ENCODE measurements at places on chromosomes 1 and 21.

DNA sequence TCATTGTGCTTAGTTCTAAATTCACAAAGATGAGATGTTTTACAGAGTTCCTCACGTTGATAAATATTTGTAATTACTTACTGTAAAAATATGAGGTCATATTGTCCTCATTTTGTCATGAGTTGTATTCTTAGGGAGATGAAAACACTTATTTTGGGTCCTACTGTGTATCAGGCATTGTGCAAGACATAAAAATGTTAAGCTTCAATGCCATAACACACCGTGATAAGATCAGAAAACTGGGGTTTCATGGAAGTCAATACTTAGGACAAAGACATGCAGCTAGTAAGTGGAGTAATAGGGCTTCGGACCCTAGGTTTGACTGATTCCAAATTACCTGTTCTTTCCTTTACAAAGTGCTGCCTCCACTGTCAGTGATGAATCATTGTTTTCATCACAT lies 720.7 kb upstream of the ZP4 start:
- DNase-seq: no peak

DNA sequence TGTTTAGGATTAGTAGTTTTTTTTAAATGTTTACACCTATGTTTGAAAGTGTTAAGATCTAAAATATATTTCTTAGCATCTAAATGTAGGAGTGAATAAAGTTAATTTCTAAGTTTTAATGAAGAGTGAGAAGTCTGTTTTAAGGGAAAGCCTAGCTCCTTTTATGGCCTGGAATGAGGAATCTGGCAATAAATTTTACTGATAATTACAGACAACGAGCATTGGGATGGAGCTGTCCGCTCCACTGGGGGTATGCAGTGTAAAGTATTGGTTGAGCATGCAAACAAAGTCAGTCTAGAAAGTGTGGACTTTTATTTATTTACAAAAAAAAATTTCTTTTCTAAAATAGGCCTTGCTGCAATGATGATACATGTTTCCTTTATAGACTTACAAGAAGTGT lies 19.0 kb downstream of the CLIC6 start:
- no peak for DNase-seq

- DNase-seq: no peak
These were observed 45.5 kb upstream of the MRPS6 start for GRCh38 chr21:34027721-34028461.

GRCh38 chr1:227961651-227962466 lies 14.1 kb upstream of the WNT9A start:
- DNase-seq: no peak

- DNase-seq: no peak
These were observed 1.8 kb downstream of the SHC1 start for GRCh38 chr1:154968731-154969130.

DNA sequence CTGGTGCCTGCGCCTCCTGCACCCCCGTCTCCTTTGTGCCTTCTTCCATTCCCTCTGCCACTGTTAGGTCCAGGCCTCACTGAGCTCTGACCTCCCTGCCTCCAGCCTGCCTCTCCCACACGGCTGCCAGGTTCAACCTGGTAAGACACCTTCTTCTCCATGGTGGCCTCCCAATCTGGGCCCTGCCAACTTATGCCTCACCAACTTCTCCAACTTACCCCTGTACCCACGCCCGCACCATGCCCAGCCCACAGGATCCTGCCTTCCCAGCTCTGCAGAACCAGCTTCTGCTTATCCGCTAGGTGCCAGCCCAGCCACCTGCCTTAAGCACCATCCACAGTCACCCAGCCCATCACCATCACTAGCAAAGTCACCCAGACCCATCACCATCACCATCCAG lies 37.2 kb downstream of the PDE9A start:
- DNase-seq: no peak

DNA sequence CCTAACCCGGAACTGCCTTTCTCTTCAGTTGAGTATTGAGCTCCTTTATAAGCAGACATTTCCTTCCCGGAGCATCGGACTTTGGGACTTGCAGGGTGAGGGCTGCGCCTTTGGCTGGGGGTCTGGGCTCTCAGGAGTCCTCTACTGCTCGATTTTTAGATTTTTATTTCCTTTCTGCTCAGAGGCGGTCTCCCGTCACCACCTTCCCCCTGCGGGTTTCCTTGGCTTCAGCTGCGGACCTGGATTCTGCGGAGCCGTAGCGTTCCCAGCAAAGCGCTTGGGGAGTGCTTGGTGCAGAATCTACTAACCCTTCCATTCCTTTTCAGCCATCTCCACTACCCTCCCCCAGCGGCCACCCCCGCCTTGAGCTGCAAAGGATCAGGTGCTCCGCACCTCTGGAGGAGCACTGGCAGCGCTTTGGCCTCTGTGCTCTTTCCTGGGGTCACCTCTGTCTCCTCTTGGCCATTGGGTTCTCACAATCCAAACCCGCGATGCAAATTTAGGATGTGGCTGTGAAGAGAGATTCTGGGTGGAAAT lies 3.7 kb downstream of the OLIG2 start:
- no peak for DNase-seq

GRCh38 chr21:41970106-41970391 lies 16.2 kb upstream of the C2CD2 start:
- DNase-seq: no peak

DNA sequence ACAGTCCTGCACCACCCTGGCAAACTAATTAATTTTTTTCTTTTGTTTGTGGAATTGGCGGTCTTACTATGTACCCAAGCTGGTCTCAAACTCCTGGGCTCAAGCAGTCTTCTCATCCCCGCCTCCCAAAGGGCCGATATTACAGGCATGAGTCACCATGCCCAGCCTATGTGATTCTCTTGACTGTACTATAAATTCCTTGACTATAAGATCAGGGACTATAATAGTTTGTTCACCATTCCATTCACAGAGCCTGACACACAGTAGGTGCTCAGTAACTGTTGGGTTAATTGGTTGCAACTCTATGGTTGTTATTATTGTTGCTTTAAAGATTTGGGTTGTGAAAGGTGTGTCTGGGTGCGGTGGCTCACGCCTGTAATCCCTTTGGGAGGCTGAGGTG lies 17.2 kb downstream of the DAP3 start:
- peak; percentile 22 for DNase-seq

DNA sequence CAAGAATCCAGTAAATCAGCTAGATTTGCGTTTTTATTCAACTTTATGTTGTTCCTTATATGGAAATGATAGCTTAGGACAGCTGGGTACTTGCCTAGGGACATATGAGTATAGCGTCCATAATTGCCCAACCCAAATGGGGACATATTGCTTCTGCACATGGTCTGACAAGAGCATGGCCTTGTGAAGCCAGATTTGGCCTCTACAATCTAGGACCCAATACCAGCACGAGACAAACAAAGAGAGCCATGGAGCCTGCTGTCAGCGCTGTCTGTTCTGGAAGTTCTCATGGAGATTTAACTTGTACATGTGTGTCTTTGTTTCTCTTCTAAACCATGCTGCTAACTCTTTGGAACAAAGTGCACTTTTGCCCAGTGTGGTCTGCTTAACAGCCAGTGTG lies 240.0 kb upstream of the CAMK1G start:
- no peak for DNase-seq

DNA sequence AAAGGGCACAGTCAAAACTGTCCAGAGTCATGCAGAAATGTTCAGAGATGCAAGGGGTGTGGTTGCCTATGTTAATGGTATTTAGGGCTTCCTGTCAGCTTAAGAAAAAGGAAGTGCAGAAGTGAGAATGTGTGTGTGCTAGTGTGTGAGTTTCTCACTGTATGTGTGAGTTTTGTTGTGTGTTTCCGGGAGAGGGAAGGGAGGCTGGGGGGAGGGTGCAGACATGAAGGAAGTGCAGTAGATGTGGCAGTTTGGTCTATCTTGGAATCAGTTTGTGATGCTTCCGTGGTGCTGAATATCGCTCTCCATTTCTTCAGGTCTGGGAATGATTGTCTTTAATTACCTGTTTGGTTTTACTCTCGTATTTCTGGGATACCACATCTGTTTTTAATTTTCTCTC lies 16.5 kb upstream of the ATP6V1G3 start:
- DNase-seq: no peak

- DNase-seq: peak; percentile 74
These were observed 10.6 kb downstream of the ACTL8 start for GRCh38 chr1:17765444-17766411.

GRCh38 chr1:211938561-211938997 lies 96.8 kb downstream of the INTS7 start:
- DNase-seq: no peak

GRCh38 chr1:207794861-207795260 lies 43.0 kb downstream of the CD46 start:
- no peak for DNase-seq

- peak; percentile 10 for DNase-seq
These were observed 19.6 kb upstream of the DHCR24 start for GRCh38 chr1:54906586-54906985.

- DNase-seq: no peak
These were observed 484.7 kb upstream of the C1orf87 start for GRCh38 chr1:60558236-60558635.

DNA sequence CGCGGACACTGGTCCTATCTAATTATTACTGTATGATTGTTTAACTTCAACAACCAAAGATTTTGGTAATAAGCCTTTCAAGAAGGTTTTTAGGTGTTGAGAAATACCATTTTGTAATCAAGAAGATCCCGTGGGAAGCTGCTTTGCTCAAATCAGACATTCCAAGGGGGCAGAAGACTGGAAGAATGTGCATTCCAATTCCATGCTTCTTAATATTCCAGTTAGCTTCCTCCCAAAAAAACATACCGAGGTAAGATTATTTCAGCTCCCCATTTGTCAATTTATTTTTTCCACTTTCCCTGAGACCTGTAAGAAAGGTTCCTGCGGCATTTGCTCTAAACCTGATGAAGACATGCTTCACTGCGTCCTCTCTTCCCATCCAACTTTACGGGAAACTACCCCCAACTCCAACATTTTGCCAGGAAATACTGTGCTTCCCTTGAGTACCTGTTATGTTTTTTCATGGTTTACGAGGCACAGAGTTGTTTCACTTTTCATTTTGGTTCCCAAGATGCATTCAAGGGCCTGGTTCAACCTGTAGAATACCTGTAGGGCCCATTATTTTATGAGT lies 4.1 kb downstream of the CNN3 start:
- peak; percentile 88 for DNase-seq

DNA sequence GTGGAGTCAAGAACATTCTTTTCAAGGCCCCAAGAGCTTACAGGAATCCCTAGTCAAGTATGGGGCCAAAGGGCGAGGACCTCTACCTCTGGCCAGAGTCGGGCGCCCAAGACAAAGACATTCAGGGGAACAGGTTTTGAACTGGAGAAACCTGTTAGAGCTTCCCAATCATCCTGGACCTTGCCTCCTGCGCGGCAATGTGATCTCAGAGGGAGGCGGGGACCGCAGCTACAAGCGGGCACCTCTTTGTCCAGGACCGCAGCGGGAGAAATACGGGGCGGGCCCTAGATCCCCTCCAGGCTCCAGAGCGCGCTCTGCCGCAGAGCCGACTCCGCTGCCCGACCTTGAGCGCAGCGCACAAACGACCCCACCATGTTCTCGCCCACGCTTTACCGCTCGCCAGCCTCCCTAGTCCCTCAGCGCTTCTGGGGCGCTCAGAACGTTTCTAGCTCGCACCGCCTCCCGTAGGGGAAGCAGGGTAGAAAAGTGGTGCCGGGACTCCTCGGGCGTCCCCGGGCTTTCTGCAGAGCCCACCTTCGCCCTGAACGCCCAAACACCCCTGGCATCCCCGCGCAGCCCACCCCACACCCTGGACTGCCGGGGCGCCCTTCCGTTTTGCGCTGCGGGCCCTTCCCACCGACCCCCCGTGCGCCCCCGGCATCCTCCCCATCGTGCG lies 28.1 kb downstream of the RABIF start:
- peak; percentile 29 for DNase-seq

- no peak for DNase-seq
These were observed 165.4 kb downstream of the PLXNA2 start for GRCh38 chr1:208078752-208079151.

DNA sequence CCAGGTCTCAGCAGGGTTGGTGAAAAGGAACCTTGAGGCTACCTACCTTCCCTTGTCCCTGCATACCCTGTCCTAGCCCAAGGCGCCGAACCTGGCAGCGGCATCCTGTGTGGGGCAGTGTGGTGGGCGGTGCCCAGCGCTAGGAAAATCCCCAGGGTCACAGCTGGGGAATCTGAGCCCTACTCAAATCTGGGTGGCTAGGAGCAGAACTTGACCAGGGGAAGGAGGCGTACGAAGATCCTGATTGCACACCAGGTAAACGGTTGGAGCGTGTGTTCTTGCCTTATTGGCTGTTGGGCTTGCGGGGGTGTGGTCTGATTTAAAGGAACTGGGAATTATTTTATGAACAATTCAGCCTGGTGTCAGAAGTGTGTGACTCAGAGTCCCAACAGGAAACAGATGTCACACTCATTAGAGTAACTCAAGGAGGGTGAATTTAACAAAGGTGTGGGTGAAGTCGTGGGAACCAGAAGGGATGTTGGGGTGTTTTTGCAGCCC lies 118.6 kb downstream of the LRIG2 start:
- DNase-seq: peak; percentile 55

DNA sequence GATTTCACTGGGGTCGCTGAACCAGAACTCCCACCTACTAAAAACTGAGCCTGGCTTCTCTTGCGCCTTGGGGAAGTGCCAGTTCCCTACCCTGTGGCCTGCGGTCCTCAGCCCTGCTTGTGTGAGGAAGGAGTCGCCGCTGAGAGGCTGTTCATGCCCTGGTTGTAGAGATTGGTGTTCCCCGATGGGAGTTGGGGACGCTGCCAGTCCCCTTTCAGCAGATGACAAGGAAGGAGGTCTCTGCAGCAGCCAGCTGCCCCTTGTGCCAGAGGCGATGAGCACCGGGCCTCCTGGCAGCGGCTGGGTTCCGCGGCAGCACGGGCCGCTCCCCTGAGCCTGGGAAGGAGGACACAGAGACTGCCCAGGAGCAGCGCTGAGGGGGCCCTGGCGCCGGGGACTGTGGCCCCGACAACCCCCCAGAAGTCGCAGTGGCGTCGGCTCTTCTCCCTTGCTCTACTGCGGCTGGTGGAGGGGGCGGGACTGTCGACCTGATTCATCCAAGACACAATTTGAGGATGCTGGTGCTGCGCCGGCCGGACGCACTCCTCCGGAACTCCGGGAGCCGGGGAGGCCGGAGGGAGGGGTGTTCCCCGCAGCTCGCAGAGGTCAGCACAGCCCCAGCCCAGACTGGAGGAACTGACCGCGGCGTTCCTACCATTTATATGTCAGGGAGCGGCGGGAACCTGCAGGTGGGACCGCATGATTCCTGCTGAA lies 12.0 kb upstream of the ADORA3 start:
- DNase-seq: peak; percentile 20

- DNase-seq: no peak
These were observed 14.0 kb upstream of the PTAFR start for GRCh38 chr1:28190337-28190979.

DNA sequence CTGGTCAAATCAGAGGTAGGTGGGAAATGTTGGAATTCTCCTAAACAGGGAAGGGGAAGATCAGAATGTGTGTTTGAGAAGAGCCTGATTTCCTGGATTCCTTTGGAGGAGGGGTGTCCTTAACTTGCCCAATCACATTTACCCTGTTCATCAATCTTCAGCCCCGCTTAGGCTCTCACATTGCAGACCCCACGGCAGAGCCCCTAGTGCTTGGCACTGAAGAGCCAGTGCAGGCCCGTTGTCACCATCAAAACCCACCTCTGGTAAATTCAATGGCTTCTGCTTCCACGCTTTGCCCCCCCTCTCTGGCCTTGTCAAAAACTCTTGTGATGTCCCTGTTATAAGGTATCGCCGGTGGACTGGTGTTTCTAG lies 2.3 kb downstream of the AGPAT3 start:
- DNase-seq: no peak

- no peak for DNase-seq
These were observed 136.9 kb downstream of the NPHP4 start for GRCh38 chr1:5855196-5855897.

- DNase-seq: peak; percentile 79
These were observed 6.7 kb upstream of the LGALS8 start for GRCh38 chr1:236516929-236517704.
